CD4-positive, alpha-beta T cell treated with Interleukin-17A for 1 hour (primary cell): ENCODE measurements at places on chromosomes 5 and 9.

GRCh38 chr5:36168737-36169136 lies 16.8 kb downstream of the SKP2 start:
- DNase-seq = peak; percentile 23

DNA sequence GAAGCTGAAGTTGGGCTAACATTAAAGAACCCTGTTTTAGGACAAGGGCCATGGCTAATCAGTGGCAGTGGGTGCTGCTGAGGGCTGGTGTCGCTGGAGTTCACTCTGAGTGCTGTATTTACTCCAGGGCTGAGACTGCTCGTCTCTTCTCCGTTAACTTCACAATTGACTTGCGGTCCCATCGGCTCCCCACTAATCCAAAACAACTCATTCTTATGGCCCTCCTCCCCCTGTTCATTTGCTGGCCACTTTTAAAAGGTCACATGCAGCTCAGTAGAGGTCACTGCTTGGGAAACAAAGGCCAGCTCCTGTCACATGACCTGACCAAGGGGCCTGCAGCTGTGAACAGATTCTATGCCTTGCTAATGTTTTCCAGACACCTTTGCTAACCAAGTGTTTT lies 38.4 kb downstream of the PTCH1 start:
- DNase-seq = no peak

- no peak for DNase-seq
These were observed 4.6 kb upstream of the RGMB start for GRCh38 chr5:98768960-98769209.

- no peak for DNase-seq
These were observed 390.7 kb upstream of the PIK3R1 start for GRCh38 chr5:67824852-67825251.

- no peak for DNase-seq
These were observed 175.8 kb upstream of the KLF9 start for GRCh38 chr9:70590315-70590677.

- DNase-seq = no peak
These were observed 221.6 kb downstream of the MAT2B start for GRCh38 chr5:163727028-163727427.

GRCh38 chr9:134130503-134131375 lies 5.1 kb upstream of the WDR5 start:
- DNase-seq = no peak

GRCh38 chr9:90451804-90452203 lies 190.8 kb downstream of the DIRAS2 start:
- DNase-seq = no peak

DNA sequence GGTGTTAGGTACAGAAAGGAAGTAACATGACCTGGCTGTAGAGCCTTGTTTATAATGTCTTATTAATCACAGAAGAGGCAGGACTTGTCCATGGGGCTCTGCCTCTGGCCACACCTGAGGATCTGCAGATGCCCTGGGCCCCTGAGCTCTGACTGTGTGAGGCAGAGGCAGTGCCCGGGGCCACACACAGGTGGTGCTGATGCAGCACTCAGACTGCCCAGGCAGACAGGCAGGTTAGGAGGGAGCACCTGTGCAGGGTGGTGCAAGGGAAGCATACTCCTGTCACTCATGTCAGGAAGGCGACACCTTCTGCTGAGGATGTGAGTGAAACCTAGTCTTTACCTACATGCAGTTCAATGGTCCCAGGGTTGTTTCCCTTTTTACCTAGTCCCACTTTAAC lies 88.7 kb downstream of the CFAP90 start:
- no peak for DNase-seq

- DNase-seq = no peak
These were observed 29.4 kb upstream of the TNIP1 start for GRCh38 chr5:151110122-151110681.

DNA sequence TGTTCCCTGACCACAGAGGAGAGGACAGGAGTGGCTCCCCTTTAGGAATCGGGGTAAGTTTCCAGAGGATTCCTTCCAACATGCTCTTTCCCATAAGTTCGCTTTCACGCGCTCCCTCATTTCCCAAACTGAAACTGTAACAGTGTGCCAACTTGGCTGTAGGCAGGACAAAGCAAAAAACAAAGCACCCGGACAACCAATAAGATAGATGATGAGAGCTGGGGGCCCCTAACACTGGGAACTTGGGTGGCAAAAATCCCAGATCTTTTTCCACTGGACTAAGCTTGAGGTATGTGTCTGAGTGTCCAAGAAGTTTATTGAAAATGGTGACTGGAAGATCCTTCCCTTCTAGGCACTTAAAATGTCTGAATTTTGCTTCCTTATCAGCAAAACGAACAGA lies 258.7 kb upstream of the IL12B start:
- DNase-seq = no peak
